ENCODE measurements at places on chromosomes 3 and 15.

DNA sequence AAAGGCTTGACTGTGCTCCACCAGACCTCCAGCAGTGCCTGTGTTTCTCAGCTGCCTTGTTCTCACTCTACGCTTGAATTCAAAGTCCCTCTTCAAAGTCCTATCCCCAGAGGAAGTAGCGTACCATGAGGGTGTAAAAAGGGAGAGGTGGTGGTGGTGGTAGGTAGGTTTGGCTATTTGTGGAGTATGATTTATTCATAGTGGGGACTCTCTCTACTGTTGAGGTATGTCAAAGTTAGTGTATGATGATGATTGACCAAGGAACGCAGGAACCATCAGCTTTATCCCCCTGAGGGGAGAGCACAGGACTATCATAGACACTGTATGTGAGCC, 137.9 kb downstream of the GHSR start:
- DNase-seq: no peak

- DNase-seq: peak; percentile 53
These were observed 33.1 kb downstream of the ASB7 start for GRCh38 chr15:100635406-100636071.

- no peak for DNase-seq
These were observed 767.1 kb downstream of the NTRK3 start for GRCh38 chr15:87489456-87489855.

DNA sequence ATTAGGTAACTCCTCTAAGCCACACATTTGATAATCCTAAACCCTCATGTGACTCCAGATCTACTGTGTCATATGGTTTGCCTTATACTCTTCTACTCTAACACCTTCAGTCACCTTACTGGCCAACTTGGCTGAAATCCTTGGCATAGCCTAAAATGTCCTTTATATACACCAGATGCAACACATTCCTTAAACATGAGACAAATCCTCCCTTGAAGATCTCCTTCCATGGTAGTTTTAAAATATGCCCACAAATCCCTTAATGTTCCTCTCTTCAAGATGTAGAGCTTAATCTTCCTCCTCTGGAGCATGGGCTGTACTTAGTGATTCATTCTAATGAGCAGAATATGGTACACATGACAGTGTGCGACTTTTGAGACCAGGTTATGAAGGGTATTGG, 238.9 kb downstream of the SUCLG2 start:
- no peak for DNase-seq

DNA sequence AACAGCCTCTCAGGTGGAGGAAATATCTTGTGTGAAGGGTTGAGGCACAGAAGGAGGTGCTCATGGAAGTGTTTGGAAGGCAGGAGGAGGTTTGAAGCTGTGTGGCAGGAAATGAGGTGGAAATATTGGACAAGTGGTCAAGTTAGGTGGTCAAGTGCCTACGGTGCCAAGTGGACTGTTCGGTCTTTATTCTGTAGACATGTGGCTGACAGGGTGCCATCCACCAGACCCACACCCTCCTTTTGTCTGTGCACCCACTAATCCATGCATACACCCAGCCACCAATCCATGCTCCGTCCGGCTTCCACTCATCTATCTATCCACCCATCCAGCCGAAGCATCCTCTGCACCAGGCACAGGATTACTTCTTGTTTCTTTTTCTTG, 2.2 kb downstream of the SLC6A20 start:
- DNase-seq: no peak

All from renal cortical epithelial cell (primary cell).